Hematopoietic multipotent progenitor cell treated with erythropoietin and hydrocortisone succinate and interleukin-3 and kit ligand, for 17 days (in vitro differentiated cells): ENCODE measurements at places on chromosomes 4 and X.

DNA sequence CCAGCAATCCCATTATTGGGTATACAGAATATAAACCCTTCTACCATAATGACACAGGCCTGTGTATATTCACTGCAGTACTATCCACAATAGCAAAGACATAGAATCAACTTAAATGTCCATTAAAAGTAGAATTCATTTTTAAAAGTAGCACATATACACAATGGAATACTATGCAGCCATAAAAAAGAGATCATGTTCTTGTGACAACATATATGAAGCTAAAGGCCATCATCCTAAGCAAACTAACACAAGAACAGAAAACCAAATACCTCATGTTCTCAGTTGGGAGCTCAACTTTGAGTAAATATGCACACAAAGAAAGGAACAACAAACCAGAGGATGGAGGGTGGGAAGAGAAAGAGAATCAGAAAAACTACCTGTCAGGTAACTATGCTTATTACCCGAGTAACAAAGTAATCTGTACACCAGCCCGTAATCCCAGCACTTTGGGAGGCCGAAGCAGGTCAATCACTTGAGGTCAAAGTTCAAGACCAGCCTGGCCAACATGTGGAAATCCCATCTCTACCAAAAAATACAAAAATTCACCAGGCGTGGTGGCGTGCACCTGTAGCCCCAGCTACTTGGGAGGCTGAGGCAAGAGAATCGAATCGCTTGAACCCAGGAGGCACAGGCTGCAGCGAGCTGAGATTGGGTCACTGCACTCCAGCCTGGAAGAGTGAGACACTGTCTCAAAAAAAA is 22.8 kb downstream of the DHX15 start:
- DNase-seq, result no peak

DNA sequence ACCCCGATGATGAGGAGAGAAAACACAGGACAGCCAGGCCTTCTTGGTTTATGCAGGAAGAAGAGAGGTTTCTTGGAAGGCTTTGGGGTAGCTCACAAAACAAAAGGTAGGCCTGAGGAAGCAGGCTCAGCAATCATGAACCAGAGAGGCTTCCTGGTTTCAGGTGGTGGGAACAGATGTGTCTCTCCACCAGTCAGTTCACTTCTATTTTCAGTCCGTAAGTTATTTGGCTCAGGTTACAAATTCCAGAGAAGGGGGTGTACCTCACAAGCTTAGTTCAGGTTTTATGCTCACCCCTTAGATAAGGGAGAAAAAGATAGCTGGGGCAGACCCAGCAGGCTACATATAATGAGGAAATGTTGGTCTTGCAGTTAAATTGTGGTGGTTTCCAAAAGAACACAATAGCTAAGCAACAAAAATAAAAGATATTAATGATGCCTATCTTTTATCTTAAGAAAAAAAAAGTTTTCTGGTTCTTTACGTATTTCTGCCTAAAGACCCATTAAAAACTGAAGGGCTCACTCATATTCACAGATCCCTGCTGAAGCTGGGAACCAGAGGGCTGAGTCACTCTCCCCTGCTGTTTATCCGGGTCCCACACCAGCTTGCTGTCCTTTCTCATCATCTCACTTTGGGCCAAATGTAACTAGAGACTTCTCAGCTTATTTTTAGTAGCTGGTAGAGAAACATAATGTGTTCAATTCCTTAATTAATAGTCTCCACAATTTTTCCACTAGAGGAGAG is 177.0 kb downstream of the CAMK2D start:
- no peak for DNase-seq

GRCh38 chrX:53312946-53313727 is 31.8 kb upstream of the IQSEC2 start:
- DNase-seq, result peak; percentile 61

DNA sequence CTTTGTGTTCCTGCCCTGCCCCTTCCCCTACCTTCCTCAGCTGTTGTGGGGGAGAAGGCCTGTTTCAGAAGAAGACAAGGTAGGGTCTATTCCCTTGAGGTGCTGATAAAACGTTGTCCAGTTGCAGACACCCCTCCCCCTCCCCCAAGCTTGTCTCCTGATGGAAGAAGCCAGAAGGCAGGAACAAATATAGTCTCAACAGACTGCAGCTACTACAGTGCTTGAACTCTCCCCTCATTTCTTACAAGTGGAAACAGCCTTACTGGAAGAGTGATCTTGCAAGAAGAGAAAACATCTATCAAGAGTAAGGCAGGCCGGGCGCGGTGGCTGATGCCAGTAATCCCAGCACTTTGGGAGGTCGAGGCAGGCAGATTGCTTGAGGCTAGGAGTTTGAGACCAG is 11.0 kb upstream of the MAP7D3 start:
- no peak for DNase-seq

GRCh38 chrX:50327235-50327634 is 122.7 kb downstream of the CCNB3 start:
- no peak for DNase-seq

DNA sequence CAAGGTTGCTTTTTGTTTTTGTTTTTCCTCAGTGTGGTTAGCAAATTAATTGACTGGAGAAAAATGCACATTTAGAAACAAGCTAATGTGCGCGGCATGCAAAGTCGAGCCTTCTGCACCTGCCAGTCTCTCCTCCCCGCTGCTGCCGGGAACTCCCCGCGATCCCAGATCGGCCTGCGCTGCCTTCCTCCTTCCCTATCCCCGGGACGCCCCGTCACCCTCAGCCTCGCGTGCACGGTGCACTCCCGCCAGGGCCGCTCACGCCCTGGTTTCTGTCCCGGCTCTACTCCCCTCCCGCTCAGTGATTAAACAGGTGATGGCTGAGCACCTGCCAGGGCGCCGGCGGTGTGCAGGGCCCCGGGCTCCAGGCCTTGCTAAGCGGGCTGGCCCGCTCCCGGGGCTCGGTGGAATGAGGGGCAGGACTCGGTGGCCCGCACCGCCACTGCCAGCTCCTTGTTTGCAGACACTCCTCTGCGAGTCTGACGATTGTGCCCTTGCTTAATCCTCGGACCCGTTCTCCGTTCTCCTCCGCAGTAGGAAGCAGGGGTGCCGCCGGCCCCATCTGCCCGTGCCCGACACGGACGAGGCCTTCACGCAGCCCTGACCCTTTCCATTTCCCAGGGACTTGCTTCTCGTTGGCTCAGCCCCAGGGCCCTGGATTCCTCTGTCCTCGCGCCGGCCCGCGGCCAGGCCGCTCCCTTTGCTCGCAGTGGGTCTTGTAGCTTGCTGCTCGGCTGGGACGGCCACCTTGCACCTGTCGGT is 143.4 kb downstream of the TRIML1 start:
- DNase-seq, result no peak

- DNase-seq, result no peak
Observed at GRCh38 chr4:140689623-140690022, 66.6 kb downstream of the TBC1D9 start.

- no peak for DNase-seq
Observed at GRCh38 chr4:15250021-15250441, 177.8 kb upstream of the C1QTNF7 start.

GRCh38 chr4:54548098-54548620 is 109.6 kb upstream of the KIT start:
- DNase-seq, result no peak

DNA sequence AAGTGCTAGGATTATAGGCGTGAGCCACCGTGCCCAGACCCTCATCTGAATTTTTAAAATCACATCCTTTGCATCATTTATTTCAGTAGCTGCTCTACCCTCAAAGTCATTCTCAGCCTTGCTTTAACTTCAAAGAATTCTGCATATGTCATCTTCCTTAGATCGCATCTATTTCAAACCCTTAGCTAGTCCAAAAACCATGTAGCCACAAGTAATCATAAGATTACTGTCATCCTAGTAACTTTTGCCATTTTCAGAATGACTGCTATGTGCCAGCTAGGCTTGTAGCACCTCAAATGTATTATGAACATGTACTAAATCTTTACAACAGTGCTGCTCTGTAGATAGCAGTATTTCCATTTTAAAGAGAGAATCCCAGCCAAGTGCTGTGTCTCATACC is 45.5 kb upstream of the KLF3 start:
- no peak for DNase-seq

DNA sequence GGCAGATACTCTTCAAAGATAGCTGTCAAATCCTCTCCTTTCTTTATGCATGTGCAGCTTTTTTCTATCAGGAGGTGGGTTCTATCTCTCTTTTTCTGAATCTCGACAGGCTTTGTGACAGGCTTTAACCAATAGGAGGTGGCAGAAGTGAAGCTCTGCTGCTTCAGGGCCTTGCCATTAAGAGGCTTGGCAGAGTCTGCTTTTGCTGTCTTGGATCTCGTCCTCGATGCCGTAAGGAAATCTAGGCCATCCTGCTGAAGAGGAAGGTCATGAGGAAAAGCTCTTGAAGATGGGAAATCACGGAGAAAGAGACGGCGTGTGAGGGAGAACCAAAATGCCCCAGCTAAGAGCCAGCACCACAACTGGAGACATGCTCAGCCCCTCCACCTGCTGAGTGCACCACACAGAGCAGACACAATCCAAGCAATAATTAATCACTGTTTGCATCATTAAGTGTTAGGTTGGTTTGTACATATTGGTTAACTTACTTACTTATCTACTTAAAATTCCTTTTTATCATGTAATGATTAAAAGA is 92.2 kb downstream of the DDIT4L start:
- DNase-seq, result no peak

DNA sequence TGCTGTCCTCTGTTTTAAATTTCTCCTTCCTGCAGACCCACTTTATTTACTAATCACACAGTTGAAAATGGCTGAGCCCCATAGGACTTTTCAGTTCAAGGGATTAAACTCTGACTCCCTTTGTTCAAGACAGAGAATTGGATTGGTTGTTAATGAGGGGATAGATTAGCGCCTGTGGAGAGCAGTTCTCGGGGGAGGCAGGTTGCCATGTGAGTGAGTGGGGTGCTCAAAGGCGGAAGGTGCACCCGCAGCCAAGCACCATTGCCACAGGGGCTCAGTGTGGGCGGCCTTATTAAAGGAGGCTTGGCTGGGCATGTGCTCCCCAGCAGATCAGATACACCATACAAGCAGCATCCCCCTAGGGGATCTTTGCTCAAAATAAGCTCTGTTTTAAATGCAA is 7.9 kb upstream of the CBR4 start:
- DNase-seq, result no peak

- DNase-seq, result no peak
Observed at GRCh38 chr4:166493924-166494345, 620.9 kb downstream of the TLL1 start.

GRCh38 chrX:15269120-15269519 is 763 bp downstream of the ASB9 start:
- no peak for DNase-seq

- no peak for DNase-seq
Observed at GRCh38 chr4:154230091-154230490, 261.5 kb downstream of the DCHS2 start.

GRCh38 chr4:29540439-29541102 is 1179.6 kb upstream of the PCDH7 start:
- DNase-seq, result no peak

- DNase-seq, result no peak
Observed at GRCh38 chr4:7002336-7002735, 40.8 kb upstream of the TADA2B start.

DNA sequence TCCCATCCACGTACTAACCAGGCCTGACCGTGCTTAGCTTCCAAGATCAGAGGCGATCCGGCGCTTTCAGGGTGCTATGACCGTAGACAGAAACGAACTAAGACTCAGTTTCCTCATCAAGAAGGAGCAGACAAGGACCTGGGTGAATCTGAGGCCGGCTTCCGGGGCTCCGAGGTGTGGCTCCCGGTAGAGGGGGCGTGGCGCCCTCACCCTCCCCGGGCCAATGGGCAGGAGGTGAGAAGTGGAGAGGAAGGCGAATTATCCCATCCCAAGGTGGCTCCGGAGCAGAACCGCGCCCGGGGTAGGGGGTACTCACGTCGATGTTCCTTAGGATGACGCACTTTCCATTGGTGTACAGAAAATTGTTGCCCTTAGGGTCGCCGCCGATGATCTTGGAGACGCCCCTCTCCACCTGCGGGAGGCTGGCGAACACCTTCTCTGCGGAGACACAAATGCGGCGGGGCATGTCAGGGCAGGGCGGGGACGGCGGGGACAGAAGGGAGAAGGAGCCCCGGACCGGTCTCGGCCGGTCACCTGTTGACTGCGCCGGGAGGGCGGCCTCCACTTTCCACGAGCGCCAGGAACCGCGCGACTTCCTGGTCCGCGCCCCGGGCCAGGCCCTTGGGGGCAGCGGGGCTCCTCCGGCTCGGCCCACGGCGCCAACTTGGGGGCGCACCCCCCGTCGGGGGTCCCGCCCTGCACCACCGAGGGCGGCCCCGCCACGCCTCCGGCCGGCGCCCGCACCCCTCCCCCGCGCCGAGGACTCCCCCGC is 616 bp downstream of the WDR1 start:
- peak; percentile 62 for DNase-seq

GRCh38 chrX:69257499-69258127 is 92.4 kb upstream of the PJA1 start:
- DNase-seq, result no peak

GRCh38 chr4:183248201-183248600 is 71.9 kb downstream of the CLDN22 start:
- DNase-seq, result no peak

- no peak for DNase-seq
Observed at GRCh38 chr4:75623026-75623425, 7.3 kb downstream of the CDKL2 start.

GRCh38 chrX:80513625-80514024 is 93.4 kb downstream of the TENT5D start:
- DNase-seq, result no peak

GRCh38 chrX:107731831-107732502 is 43.6 kb downstream of the TSC22D3 start:
- DNase-seq, result peak; percentile 34

GRCh38 chr4:120452001-120452400 is 385.4 kb upstream of the MAD2L1 start:
- DNase-seq, result no peak

DNA sequence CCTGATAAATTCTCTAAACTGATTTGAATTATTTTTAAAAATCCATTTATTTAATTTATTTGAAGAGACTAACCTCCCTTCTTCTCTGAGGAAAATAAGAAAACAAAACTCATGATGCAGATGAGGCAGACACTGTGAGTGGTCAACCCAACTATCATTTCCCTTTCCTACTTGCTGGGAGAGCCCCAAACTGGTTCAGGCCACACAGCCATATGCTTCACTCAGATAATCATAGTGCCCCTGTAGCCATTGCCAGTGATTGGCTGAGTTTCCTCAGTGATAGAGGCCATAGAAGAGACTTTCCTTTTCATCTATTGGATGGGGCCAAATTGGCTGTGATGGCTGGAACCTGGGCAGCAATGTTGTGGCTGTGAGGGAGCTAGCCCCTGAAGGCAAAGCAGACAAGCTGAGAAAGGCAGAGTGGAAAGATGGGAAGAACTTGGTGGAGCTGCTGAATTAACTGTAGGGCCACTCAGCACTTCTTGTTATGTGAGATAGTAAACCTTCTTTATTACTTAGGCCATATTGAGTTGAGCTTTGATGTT is 49.8 kb downstream of the RAB33B start:
- no peak for DNase-seq

- no peak for DNase-seq
Observed at GRCh38 chr4:20983763-20984575, 283.7 kb downstream of the PACRGL start.

GRCh38 chr4:8404791-8405515 is 35.6 kb downstream of the ACOX3 start:
- no peak for DNase-seq

GRCh38 chrX:48942895-48943294 is 14.5 kb downstream of the OTUD5 start:
- peak; percentile 41 for DNase-seq
